ENCODE measurements at places on chromosomes 3 and 15.

GRCh38 chr15:88476635-88477060, 9.1 kb downstream of the MRPS11 start:
- peak; percentile 65 for DNase-seq

DNA sequence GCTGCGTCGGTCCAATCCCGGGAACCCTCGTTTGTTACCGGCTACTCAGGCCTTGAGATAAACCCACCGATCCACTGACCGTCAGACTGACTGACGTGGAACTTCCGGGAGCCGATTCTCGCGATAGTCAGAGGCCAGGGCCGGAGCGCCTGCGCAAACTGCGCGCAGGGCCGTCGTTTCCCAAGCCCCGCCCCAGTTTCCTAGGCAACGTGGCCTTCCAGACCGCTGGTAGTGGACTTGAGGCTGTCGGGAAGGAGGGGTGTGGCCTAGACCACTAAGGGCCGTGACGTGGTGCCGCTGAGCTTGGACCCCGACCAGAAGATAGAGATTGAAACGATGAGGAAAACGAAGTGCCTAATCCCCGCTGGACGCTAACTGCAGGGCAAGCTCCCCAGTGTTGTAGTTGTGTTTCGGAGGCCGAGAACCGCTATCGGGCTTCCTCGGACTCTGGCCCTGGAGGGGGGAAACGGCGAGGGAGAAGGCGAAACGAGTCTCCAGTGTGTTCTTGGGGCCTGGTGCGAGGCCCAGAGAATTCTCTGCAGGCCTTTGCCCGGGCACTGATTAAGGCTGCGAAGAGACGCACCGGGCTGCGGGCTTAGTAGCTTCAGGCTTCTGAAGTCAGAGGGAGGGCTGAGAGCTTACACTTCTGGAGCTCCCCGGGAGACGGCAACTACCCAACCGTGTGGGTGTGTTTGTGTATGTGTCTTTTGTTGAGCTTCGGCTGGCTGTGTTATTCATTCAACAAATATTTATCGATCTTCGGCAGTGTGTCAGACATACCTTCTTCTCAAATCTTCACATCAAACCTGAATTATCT, at the start of gene COPB2:
TSS of gene COPB2 (minus strand) at position 96 of the 817 bp plus-strand sequence. CDS start 97 bp downstream, outside the sequence.
- DNase-seq, result peak; percentile 99

DNA sequence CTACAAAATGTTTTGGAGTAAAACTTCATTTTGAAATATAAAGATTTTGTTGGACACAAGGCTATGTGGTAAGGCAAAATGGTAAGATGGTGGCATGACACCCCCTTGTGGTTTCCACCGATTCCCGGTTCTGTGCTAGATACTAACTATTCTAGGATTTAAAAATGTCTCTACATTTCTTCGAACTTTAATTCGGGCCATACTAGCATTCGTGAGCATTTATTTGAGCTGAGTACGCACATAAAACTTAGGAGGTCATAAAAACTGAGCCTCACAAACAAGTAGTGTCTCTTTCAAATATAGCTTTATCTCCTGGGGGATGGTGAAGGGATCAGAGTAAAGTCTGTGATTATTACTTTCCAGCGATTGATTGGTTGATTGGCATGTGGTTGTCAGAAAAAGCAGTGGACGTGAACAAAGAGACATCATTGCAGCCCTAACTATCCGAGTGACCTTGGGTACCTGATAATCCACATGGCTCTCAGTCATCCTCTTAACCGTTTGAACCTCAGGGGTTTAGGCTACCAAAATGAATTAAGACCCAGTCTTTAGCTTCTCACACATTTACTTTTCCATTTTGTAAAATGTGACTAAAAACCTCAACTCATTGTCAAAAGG, 1.1 kb upstream of the ZNF639 start:
- DNase-seq, result peak; percentile 75

- no peak for DNase-seq
Observed at GRCh38 chr3:128004661-128005060, 47.6 kb upstream of the SEC61A1 start.

- peak; percentile 81 for DNase-seq
Observed at GRCh38 chr15:52496776-52497470, 31.8 kb downstream of the MYO5A start.

DNA sequence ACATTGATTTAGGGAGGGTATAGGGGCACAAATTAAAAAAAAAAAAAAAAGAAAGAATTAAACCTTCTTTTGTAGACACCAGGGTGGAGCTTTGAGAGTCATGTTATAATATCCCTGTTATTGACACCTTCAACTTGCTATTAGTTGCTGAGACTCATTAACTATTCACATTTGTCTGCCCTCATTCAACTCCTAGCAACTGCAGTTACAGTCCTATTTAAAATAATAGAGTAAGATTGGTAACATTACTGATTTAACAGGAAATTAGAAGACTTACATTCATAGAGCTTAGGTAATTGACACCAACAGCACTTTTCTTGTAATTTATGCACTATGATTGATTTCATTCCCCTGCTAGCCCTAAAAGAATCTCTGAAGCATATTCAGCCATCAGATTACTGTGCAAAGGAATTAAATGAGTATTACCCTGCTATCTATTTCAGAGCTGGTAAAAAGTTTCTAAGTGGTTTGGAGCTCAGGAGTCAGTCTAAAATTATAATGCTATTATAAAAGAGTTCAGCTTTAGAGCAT, 148.8 kb upstream of the TBL1XR1 start:
- no peak for DNase-seq

DNA sequence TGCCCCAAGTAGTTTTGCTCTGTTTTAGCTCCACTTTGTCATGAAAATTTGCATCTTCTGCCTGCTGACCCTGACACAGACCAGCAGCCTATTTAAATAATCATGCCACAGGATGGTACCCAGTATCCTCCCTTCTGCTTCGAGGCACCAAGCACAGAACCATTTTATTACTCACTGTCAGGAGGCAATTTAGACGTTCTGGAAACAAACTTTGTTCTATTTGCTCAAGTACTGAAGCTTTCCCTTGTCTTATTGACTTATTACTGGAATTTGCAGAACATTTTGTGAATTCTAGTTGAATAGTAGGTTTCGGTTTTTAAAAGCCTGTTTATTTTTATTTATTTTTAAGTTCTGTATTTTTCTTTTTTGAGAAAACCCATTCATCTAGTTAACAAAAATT, 279.6 kb upstream of the GADL1 start:
- DNase-seq, result no peak

- DNase-seq, result no peak
Observed at GRCh38 chr3:108114423-108115065, 23.7 kb upstream of the CD47 start.
